ENCODE measurements at places on chromosomes 5 and 9. TPM values are rescaled to one million over a fixed set of nuclear protein-coding genes. Genes with fewer than 3 reads are reported as not detected.

Gene IFNA21
- not detected for total RNA-seq

Gene MLANA
- total RNA-seq = not detected

Gene SPINK7
- not detected for total RNA-seq

Gene NR5A1
- total RNA-seq = not detected

Gene NUTM2F
- total RNA-seq = not detected

Gene DRD1
- 0.48 TPM for total RNA-seq

Gene ARHGAP26
- total RNA-seq = 9.4 TPM

Gene PFN3
- not detected for total RNA-seq

Gene MRPS2
- 130 TPM for total RNA-seq

Gene ADCY2
- total RNA-seq = not detected

Gene FOXD4L4
- not detected for total RNA-seq

Gene IRGM
- 0.08 TPM for total RNA-seq

Gene ZNF454
- total RNA-seq = not detected

Gene IL5
- not detected for total RNA-seq

Gene NCS1
- 54.5 TPM for total RNA-seq

Gene PTGES
- total RNA-seq = 139 TPM

Gene ZNF879
- 0.80 TPM for total RNA-seq

Measured in A549 treated with CORT108297 at 1 μM for 4 hours (cell line).